ENCODE measurements at places on chromosomes 4 and X.

GRCh38 chr4:84493092-84493850 is 5.8 kb downstream of the NKX6-1 start:
- DNase-seq: no peak

DNA sequence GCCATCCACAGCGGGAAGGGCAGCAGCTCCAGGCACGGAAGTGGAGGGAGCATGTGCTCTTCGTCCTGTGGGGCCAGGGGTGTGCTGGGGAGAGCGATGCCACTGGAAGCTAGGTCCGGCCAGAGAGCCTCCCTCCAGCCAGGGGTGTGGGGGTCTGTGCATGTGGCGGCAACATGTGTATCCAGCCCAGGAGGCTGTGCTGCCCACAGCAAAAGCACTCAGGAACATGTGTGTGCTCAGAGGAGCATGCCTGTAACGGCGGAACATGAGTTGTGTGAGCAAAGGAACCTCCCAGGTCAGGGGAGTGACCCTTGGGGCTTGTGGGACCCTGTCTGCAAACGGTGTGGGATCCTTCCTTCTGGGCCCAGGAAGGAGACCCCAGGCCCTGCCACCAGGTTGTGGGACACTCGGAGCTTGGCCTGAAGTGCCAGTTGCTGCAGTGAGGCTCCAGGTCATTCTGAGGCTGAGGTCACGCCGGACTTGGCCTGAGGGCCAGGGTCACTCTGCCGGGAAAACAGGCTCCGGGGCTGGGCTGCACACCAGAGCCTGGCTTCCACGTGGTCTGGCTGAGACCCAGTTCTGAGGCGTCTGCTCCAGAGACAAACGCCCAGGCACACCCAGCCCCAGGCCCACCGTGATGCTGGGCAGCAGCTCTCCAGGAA is 37.2 kb downstream of the CPLX1 start:
- DNase-seq: no peak

GRCh38 chrX:42119076-42119475 is 195.7 kb upstream of the CASK start:
- DNase-seq: no peak

- no peak for DNase-seq
Measured at GRCh38 chr4:173398779-173399415, at the start of gene SCRG1. SCRG1 (minus strand) TSS chr4:173399116; CDS start chr4:173391414, 7,702 bp downstream.

- no peak for DNase-seq
Measured at GRCh38 chr4:152938237-152938947, 2.3 kb downstream of the FHDC1 start.

GRCh38 chrX:139049465-139049864 is 337.9 kb upstream of the FGF13 start:
- no peak for DNase-seq

DNA sequence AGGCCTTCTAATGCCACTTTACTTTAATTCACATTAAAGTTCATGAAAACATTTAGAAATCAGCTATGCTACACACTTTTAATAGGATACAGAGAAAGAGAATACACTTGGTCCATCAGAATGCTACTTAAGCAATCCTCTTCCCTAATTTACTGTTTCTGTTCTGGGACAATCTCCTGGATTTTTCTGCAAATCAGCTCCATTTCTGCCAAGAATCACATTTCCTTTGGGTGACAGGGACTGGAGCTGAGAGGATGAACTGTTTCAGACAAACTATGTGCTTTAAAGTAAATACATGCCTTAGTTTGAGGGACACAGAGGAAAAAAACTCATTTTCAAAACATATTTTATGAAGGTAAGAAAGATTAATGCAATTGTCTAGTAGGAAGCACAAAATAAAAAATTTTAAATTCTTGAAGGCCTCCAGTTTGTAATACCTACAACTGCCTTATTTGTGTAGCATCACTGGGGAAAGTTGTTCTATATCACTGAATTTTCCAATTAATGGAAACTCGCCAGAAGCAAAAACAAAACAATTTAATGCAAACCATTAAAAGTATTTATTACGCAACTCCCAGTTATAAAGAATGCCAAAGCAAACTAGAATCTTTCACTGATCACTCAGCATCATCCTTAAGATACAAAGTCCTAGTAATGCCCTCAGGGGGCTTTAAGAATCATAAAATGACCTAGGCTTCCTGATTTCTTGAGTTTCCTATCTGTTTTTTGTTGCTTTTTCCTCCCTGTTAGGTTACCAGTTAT is 36.3 kb downstream of the BCLAF3 start:
- DNase-seq: no peak

GRCh38 chrX:81414630-81415029 is 212.7 kb downstream of the SH3BGRL start:
- no peak for DNase-seq

GRCh38 chr4:89099034-89099433 is 12.3 kb upstream of the TIGD2 start:
- no peak for DNase-seq

- DNase-seq: no peak
Measured at GRCh38 chr4:17063888-17064287, 165.4 kb upstream of the LDB2 start.

- DNase-seq: no peak
Measured at GRCh38 chrX:129842510-129843208, 1.0 kb downstream of the ZDHHC9 start.

DNA sequence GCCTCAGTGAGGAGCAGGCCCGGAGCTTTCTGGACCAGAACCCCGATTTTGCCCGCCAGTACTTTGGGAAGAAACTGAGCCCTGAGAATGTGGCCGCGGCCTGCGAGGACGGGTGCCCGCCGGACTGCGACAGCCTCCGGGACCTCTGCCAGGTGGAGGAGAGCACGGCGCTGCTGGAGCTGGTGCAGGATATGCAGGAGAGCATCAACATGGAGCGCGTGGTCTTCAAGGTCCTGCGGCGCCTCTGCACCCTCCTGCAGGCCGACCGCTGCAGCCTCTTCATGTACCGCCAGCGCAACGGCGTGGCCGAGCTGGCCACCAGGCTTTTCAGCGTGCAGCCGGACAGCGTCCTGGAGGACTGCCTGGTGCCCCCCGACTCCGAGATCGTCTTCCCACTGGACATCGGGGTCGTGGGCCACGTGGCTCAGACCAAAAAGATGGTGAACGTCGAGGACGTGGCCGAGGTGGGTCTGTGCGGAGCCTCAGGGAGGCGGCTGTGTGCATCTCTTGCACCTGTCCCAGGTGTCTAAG is 323 bp downstream of the PDE6B start:
- DNase-seq: no peak

DNA sequence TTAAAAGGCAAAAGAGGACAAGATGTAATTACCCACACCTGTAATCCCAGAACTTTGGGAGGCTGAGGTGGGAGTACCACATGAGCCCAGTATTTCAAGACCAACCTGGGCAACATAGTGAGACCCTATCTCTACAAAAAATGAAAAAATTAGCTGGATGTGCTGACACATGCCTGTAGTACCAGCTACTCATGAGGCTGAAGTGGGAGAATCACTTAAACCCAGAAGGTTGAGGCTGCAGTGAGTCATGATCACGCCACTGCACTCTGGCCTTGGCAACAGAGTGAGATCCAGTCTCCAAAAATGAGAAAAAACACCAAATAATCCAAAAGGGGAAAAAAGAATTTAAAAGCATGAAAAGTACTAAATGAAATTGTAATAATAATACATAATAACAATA is 30.8 kb downstream of the NR0B1 start:
- DNase-seq: no peak

DNA sequence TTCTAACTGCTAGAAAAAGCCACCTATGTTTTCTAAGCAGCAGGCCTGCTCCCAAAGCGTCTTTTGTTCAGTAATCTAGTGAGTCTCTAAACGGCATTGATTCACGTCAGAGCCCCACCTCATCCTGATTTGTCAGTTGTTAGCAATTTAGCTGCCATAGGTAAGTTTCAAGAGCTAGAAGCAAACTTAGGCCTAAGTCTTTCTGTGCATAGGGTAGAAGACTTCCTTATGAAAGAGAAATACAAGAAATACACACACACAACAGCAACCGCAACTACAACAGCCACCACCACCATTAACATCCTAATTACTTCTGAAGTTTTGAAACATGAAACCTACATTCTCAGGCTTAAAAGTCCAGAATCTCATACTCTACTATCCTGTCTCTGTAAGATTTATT is 531.1 kb upstream of the SPANXN1 start:
- no peak for DNase-seq

Measured in stimulated activated CD4-positive, alpha-beta T cell treated with anti-CD3 and anti-CD28 coated beads, Interleukin-1b, Interleukin-23, amount 100 ng/mL, for 24 hours (primary cell).